IgD-negative memory B cell (primary cell): ENCODE measurements at places on chromosomes 3 and 15. TPM values are rescaled to one million over a fixed set of nuclear protein-coding genes. Genes with fewer than 3 reads are reported as not detected.

The SCAMP5 gene
- polyA plus RNA-seq, result 0.24 TPM

The CTXND1 gene
- polyA plus RNA-seq, result 0.04 TPM

The FOXL2NB gene
- not detected for polyA plus RNA-seq

The RASL12 gene
- polyA plus RNA-seq, result not detected

The TNIK gene
- 3.0 TPM for polyA plus RNA-seq

The ADAMTS7 gene
- polyA plus RNA-seq, result 0.04 TPM

The UPK1B gene
- polyA plus RNA-seq, result not detected

The SEMA3F gene
- polyA plus RNA-seq, result not detected

The GOLGA8S gene
- polyA plus RNA-seq, result not detected

The XYLB gene
- 0.28 TPM for polyA plus RNA-seq

The ZPLD1 gene
- not detected for polyA plus RNA-seq

The NMNAT3 gene
- polyA plus RNA-seq, result 0.89 TPM

The APBA2 gene
- 3.5 TPM for polyA plus RNA-seq

The SMAD6 gene
- not detected for polyA plus RNA-seq

The KNG1 gene
- not detected for polyA plus RNA-seq

The SPESP1 gene
- 1.3 TPM for polyA plus RNA-seq

The ASB14 gene
- 0.53 TPM for polyA plus RNA-seq

The TMEM207 gene
- polyA plus RNA-seq, result not detected

The TMEM108 gene
- not detected for polyA plus RNA-seq

The ZNF774 gene
- 0.04 TPM for polyA plus RNA-seq

The TUSC7 gene
- polyA plus RNA-seq, result not detected

The ARGFX gene
- polyA plus RNA-seq, result not detected

The EOMES gene
- 1.1 TPM for polyA plus RNA-seq

The DALRD3 gene
- 25.4 TPM for polyA plus RNA-seq

The BFSP2 gene
- 2.8 TPM for polyA plus RNA-seq

The ITIH1 gene
- not detected for polyA plus RNA-seq

The TTBK2 gene
- 9.9 TPM for polyA plus RNA-seq

The B3GALNT1 gene
- polyA plus RNA-seq, result 1.1 TPM

The PGBD4 gene
- polyA plus RNA-seq, result 0.71 TPM

The TUBGCP5 gene
- polyA plus RNA-seq, result 4.8 TPM

The NRROS gene
- polyA plus RNA-seq, result 18.9 TPM

The CCDC191 gene
- polyA plus RNA-seq, result 13.3 TPM

The PLA2G4D gene
- not detected for polyA plus RNA-seq

The UROC1 gene
- polyA plus RNA-seq, result not detected

The ANKRD34C gene
- not detected for polyA plus RNA-seq
